ENCODE measurements at places on chromosomes 11 and 22. TPM values are rescaled to one million over a fixed set of nuclear protein-coding genes. Genes with fewer than 3 reads are reported as not detected.

DNA sequence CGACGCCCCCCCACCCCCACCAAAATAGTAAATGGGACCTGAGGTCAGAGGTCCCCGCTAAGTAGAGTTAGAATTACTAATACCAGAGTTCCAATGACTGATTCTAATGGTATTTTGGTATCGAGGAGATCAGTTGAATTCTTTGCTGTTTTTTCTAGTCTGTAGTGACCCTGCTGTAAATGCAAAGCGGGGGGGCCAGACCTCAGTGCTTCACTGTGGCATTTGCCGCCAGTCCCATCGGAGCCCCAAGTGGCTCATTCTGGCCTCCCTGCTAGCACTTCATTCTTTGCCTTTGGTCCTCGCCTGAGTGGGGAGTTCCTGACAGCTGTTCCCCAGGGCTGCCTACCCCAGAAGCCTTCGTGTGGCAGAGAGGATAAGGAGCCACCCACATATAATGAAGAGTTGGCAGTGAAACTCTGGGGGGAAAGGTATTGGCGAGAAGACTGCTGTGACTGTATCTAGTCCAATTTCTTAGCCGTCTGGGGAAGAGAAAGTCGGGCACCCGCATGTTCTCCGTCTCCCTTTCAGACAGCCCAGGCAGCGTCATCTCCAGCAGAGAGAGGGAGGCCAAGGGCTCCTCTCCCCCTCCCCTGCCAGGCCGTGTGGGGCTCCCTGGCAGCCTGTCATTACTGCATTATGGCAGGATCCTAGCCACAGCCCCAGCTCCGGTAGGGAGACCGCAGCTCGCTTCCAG lies 19.4 kb upstream of the CABP7 start:
- no peak for DNase-seq

DNA sequence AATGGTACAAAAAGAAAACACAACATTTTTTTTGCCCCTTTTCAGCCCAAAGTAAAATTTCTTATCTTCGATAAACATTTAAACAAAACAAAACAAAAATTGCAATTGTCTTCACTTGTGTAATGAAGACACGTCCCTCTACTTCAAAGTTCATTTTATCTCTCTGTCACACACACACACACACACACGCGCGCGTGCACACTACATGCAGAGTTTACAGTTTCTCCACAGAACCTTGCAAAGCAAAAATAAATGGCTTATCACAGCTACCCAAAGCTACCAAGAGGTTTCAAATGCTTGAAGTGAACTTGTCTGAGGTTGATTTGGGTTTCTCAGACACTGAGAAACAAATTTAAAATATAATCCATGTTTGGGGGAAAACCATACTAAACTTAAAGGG lies 72.3 kb downstream of the ETS1 start:
- no peak for DNase-seq

- peak; percentile 41 for DNase-seq
These were observed 709 bp downstream of the FTH1 start for GRCh38 chr11:61966734-61967115.

DNA sequence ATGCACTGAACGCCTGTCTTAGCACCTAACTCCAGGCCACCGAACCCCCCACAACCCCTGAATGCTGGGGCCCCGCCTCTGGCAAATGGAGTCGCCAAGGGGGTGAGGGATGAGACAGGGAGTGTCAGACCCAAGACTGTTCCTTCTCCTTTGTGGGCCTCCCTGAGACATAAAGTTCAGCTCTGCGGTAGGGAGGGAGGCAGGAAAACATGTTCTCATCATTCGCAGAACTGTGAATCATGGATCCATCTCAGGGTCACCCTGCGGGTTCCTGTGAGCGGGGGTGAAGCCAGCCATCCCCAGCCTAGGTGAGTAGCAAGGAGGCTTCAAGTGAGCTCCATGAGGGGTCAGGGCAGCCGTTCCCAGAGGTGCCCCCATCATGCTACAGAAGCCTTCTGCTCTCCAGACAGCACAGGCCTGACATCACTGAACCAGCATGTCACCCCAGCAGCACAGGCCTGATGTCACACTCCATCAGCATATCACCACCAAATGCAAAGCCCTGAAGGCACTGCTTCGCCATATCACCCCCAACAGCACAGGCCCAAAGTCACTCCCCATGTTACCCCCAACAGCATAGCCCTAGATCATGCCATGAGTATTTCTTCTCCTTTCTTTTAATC lies 27.2 kb downstream of the TMPRSS6 start:
- no peak for DNase-seq

DNA sequence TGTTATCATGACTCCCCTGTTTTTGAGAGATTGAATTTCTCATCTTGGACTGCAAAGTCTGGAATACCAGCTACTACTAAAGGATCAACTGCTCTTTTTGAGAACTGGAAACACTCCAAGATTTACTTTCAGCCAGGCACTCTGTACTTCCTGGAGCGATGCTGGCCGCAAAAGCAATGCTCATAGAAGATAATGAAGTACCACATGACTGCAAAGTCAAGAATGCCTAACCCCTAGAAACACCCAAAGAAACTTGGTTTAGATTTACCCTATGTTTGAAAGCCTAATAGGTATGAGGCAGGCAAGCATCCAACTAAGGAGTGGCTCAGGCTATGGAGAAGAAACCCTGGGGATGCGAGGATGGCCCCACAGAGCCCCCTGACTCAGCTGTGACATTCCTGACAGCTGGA lies 47.7 kb upstream of the ARHGAP20 start:
- DNase-seq: no peak

GRCh38 chr11:85628771-85629341 lies 463 bp downstream of the TMEM126B start:
- DNase-seq: no peak

DNA sequence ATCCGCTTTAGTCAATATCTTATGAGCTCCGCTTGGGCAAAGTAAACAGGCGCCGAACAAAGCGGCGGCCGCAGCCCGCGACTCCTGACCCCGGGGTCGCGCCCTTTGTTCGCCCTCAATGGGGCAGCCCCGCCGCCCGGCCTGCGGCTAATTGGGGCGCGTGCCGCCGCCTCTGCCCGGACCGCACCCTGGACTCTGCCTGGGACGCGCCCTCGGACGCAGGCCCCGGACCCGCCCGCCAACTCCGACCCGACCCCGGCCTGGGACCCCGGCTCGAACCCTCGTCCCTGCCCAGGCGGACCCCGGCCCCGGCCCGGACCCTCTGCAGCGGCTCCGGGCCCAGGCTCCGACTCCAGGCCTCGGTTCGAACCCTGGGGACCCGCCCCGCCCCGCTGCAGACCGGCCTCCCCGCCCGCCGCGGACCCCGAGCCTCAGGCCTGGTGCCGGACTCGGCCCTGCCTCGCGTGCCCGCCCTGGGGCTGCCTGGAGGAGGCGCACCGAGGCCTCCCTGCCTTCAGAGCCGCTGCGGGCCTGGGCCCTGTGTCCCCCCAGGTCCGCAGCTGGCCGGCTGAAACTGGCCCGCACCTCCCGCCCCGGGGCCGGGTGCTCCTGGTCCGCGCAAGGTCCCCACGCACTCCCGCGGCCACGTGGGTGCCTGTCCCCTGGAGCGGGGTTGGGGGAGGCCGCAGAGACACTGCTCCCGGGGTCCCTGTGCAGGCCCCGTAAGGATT lies 84.7 kb upstream of the WNT7B start:
- no peak for DNase-seq

DNA sequence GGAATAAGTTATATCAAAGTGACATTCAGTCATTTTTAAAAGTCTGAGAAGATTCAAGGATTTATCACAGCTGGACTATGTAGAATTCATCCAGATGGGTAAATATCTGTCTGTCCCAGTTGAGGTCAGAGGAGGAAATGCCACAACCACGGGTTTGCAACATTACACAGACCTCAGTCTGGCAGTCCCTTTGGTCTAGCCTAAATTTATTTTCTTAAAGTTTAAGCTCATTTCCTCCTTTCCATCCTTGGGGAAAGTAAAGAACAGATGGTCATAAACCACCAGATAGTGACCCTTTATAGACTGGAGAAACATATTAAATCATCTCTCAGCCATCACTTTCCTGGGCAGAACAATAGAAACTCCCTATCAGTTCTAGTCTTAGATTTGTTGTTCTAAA lies 238.4 kb upstream of the DDI1 start:
- no peak for DNase-seq

- DNase-seq: no peak
These were observed 56.7 kb downstream of the APOL3 start for GRCh38 chr22:36103891-36104290.

FOSL1 gene
- total RNA-seq: 67.3 TPM

SYCE3 gene
- not detected for total RNA-seq

CASP4 gene
- 9.1 TPM for total RNA-seq

Data from Caki2 (cell line).